ENCODE measurements at places on chromosomes 3 and 15. TPM values are rescaled to one million over a fixed set of nuclear protein-coding genes. Genes with fewer than 3 reads are reported as not detected.

Gene PDCD6IP
- 208 TPM for total RNA-seq

Gene KNG1
- not detected for total RNA-seq

DNA sequence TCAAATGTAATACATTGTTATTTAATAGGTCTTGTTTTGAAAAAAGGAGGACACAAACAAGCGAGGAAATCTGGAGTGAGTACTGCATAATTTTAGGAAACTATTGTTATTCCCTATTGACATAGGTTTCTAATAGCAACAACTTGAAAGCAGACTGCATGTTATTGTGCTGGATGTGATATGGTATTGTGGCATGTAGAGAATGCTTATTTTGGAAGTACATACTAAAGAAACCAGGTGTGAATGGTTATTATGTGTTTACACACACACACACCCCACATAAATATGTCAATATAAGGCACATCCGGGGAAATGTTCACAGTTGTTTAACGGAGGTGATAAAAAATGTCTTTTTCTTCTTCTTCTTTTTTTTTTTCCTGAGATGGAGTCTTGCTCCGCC is 5.9 kb upstream of the MORF4L1 start:
- no peaks in the 10 kb centered on the region for H3K27me3 ChIP-seq
- H3K4me3 ChIP-seq = no peak overlapping the region
- no peaks in the 10 kb centered on the region for H3K36me3 ChIP-seq
- H3K27ac ChIP-seq = no peak overlapping the region
- H3K4me1 ChIP-seq = peaks cover 6% of the 10 kb centered on the region
- no peak for DNase-seq

Gene TGM5
- 1.1 TPM for total RNA-seq

Gene CTDSPL
- 8.5 TPM for total RNA-seq
